A549 treated with GW870086 at 1 μM for 4 hours (cell line): ENCODE measurements at places on chromosomes 12 and 14. TPM values are rescaled to one million over a fixed set of nuclear protein-coding genes. Genes with fewer than 3 reads are reported as not detected.

CLEC7A gene
- total RNA-seq = not detected in 5 replicates

GNG2 gene
- total RNA-seq = 2.8 to 4.2 TPM (median 3.8 TPM) in 5 replicates

MON2 gene
- total RNA-seq = 12.6 to 18.5 TPM (median 14.8 TPM) in 5 replicates

PCED1B gene
- 21.5 to 24.1 TPM (median 23.5 TPM) in 5 replicates for total RNA-seq

MIP gene
- total RNA-seq = 0.14 TPM in 1 of 5 replicates, not detected in the others

ADGRD1 gene
- total RNA-seq = 0.28 to 0.78 TPM (median 0.46 TPM) in 5 replicates

KCNJ8 gene
- 0.15 to 0.44 TPM (median 0.31 TPM) in 5 replicates for total RNA-seq

DBX2 gene
- total RNA-seq = not detected in 5 replicates

SLC2A14 gene
- 0.09 TPM in 1 of 5 replicates, not detected in the others for total RNA-seq

MYRFL gene
- 0.10 to 0.31 TPM in 2 of 5 replicates, not detected in the others for total RNA-seq

WASHC4 gene
- 15.5 to 26.3 TPM (median 24.2 TPM) in 5 replicates for total RNA-seq

SLC2A13 gene
- total RNA-seq = 2.7 to 3.7 TPM (median 3.1 TPM) in 5 replicates

FLRT2 gene
- 1.8 to 3.9 TPM (median 3.5 TPM) in 5 replicates for total RNA-seq

SCNN1A gene
- total RNA-seq = 12.4 to 15.8 TPM (median 13.7 TPM) in 5 replicates

JAG2 gene
- total RNA-seq = 18.8 to 25.7 TPM (median 25.2 TPM) in 5 replicates

R3HDM2 gene
- 7.3 to 10.5 TPM (median 9.5 TPM) in 5 replicates for total RNA-seq

SERPINA6 gene
- 0.93 to 1.5 TPM (median 1.2 TPM) in 5 replicates for total RNA-seq

ATG14 gene
- total RNA-seq = 4.4 to 5.8 TPM (median 5.4 TPM) in 5 replicates

SYNDIG1L gene
- total RNA-seq = not detected in 5 replicates

OR4K13 gene
- total RNA-seq = not detected in 5 replicates

ACRBP gene
- total RNA-seq = 0.19 to 0.24 TPM (median 0.19 TPM) in 3 of 5 replicates, not detected in the others

AQP5 gene
- total RNA-seq = not detected in 5 replicates

BCL11B gene
- 0.29 to 0.42 TPM (median 0.34 TPM) in 5 replicates for total RNA-seq

SOAT2 gene
- 0.06 to 0.44 TPM (median 0.40 TPM) in 5 replicates for total RNA-seq

PIGH gene
- total RNA-seq = 16.2 to 22.9 TPM (median 20.3 TPM) in 5 replicates

CHMP4A gene
- total RNA-seq = 76.1 to 96.4 TPM (median 81.8 TPM) in 5 replicates

ZDHHC22 gene
- total RNA-seq = 0.18 to 0.35 TPM (median 0.23 TPM) in 5 replicates

CLEC4C gene
- total RNA-seq = not detected in 5 replicates

HOXC9 gene
- 9.4 to 15.9 TPM (median 11.8 TPM) in 5 replicates for total RNA-seq

TAS2R20 gene
- 0.09 to 0.21 TPM in 2 of 5 replicates, not detected in the others for total RNA-seq
